Natural killer cell (primary cell): ENCODE measurements at places on chromosomes 12 and 14. TPM values are rescaled to one million over a fixed set of nuclear protein-coding genes. Genes with fewer than 3 reads are reported as not detected.

GRCh38 chr12:50747817-50748216, 16.1 kb upstream of the ATF1 start:
- H3K4me3 ChIP-seq = no peak overlapping the region
- no peaks in the 10 kb centered on the region for H3K27me3 ChIP-seq
- H3K27ac ChIP-seq = no peak overlapping the region

DNA sequence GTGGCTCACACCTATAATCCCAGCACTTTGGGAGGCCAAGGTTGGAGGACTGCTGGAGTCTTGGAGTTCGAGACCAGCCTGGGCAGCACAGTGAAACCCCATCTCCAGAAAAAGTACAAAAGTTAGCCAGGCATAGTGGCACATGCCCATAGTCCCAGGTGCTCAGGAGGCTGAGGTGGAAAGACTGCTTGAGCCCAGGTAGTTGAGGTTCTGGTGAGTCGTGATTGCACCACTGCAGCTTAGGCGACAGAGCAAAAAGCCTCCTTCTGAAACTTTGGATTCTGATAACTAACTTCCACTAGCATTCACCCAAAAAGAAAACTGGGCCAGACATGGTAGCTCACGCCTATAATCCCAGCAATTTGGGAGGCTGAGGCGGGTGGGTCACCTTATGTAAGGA, 6.6 kb downstream of the BTBD7 start:
- H3K27me3 ChIP-seq = no peaks in the 10 kb centered on the region
- peaks cover 2% of the 10 kb centered on the region for H3K36me3 ChIP-seq
- DNase-seq = no peak

DNA sequence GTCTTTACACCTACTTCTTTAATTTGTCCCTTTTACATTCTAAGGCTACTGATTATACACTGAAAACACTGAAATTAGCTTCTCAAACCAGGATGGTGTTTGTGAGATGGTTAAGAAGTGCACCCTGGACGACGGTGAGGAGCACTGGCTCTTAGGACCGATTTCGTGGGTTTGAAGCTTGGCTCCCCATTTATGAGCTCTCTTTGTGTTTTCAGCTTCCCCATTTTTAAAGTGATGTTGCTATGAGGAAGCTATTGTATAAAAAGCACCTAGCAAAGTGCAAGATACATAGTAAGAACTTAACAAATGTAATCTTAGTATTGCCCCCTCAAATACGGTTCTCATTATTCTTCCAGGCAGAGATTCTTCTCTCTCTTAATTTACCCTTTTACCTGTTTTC, 4.7 kb downstream of the NFYB start:
- peaks cover 28% of the 10 kb centered on the region for H3K36me3 ChIP-seq
- H3K27me3 ChIP-seq = no peaks in the 10 kb centered on the region
- no peak overlapping the region for H3K27ac ChIP-seq
- DNase-seq = no peak
- H3K4me3 ChIP-seq = no peak overlapping the region

GRCh38 chr12:54369597-54370131, 5.4 kb upstream of the GPR84 start:
- H3K4me3 ChIP-seq = no peak overlapping the region
- peaks cover 18% of the 10 kb centered on the region for H3K4me1 ChIP-seq
- DNase-seq = no peak
- no peak overlapping the region for H3K27ac ChIP-seq
- H3K36me3 ChIP-seq = no peaks in the 10 kb centered on the region

GRCh38 chr12:52056801-52057637, 5.8 kb downstream of the NR4A1 start:
- H3K4me3 ChIP-seq = no peak overlapping the region
- H3K36me3 ChIP-seq = no peaks in the 10 kb centered on the region
- peaks cover 9% of the 10 kb centered on the region for H3K4me1 ChIP-seq
- H3K27me3 ChIP-seq = no peaks in the 10 kb centered on the region
- DNase-seq = no peak
- no peak overlapping the region for H3K27ac ChIP-seq

DNA sequence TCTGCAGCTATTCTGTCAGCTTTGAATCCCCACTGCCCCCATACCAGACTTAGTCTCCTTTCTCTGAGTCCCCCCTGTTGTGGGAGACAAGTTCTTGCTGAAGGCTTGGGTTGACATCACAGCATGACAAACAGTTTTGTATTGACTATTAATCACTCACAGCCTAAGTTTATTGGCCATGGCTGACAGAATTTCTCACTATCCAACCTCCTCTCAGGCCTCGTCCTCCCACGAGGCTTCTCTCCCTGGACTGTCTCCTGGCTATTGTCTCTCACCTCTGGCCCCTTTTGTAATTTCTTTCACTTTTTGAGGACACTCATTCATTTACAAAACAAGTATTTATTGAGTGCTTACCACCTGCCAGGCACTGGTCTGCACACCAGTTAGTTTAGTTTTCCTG, 35.2 kb upstream of the DCD start:
- no peak overlapping the region for H3K27ac ChIP-seq
- H3K36me3 ChIP-seq = no peaks in the 10 kb centered on the region
- peaks cover 3% of the 10 kb centered on the region for H3K27me3 ChIP-seq
- DNase-seq = no peak
- H3K4me1 ChIP-seq = no peaks in the 10 kb centered on the region

GRCh38 chr12:92158796-92159439, 13.3 kb upstream of the BTG1 start:
- H3K27ac ChIP-seq = peak overlapping the region; percentile 75
- DNase-seq = no peak
- no peaks in the 10 kb centered on the region for H3K36me3 ChIP-seq
- peaks cover 12% of the 10 kb centered on the region for H3K4me1 ChIP-seq

GRCh38 chr12:49188201-49188915, 522 bp downstream of the TUBA1A start:
- H3K27ac ChIP-seq = peak overlapping the region; percentile 98
- no peaks in the 10 kb centered on the region for H3K27me3 ChIP-seq
- peak; percentile 72 for DNase-seq
- peak overlapping the region; percentile 91 for H3K4me3 ChIP-seq

- H3K4me1 ChIP-seq = no peaks in the 10 kb centered on the region
- no peaks in the 10 kb centered on the region for H3K36me3 ChIP-seq
- no peaks in the 10 kb centered on the region for H3K27me3 ChIP-seq
- H3K27ac ChIP-seq = no peak overlapping the region
Observed at GRCh38 chr12:28331130-28331529, 140.9 kb downstream of the CCDC91 start.

- no peak overlapping the region for H3K4me3 ChIP-seq
Observed at GRCh38 chr12:91307957-91308670, 125.5 kb upstream of the DCN start.

DNA sequence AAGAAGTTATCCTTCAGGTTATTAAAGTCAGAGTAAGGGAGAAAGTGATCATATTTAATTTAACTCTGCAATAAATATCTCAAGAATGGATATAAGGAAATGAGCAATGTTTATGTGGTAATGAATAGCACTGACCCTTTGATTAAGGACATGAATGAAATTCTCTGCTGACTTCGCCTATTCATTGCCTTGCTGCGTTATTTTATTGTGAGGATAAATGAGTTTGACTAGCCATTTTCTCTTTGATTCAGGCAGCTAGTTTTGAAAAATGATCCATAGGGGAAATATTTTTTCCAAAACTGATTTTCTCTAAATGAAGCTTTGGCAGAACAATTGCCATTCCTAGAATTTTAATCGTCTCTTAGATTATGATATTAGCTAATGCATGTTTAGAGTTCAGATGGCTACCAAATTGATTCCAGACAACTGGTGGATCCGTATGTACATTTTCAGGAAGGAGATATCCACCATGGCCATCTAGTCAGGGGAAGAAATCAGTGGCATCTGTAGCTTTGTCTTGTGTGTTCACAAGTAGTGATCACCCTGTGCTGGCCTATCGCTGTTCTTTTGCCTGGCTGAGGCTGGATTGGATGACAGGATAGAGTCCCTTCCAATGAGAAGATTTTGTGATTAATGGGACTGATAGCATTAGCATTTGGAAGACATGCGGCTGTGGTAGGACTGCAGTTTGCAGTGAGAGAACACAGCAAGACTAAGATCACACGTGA, 302.3 kb upstream of the RGS6 start:
- no peak overlapping the region for H3K27ac ChIP-seq
- no peaks in the 10 kb centered on the region for H3K27me3 ChIP-seq
- no peaks in the 10 kb centered on the region for H3K4me1 ChIP-seq
- peaks cover 7% of the 10 kb centered on the region for H3K36me3 ChIP-seq
- no peak overlapping the region for H3K4me3 ChIP-seq
- no peak for DNase-seq

DNA sequence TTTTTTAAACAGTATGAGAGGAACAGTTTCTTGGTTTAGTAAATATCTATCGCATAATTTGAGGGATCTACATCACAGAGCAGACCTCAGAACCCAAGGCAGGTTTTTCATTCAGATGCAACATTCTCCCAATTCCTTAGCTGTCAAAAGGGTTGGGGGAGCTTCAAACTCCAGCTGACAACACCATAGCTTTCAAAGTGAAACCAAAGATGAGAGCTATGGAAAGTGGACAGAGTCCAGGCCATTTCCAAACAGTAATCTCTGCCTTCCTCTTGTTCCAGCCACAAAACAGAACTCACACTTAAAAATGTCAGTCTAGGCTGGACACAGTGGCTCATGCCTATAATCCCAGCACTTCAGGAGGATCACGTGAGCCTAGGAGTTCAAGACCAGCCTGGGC, 87.8 kb downstream of the SPRING1 start:
- H3K36me3 ChIP-seq = no peaks in the 10 kb centered on the region
- H3K27me3 ChIP-seq = no peaks in the 10 kb centered on the region
- no peak for DNase-seq
- no peaks in the 10 kb centered on the region for H3K4me1 ChIP-seq

- peaks cover 14% of the 10 kb centered on the region for H3K4me1 ChIP-seq
- peak overlapping the region; percentile 84 for H3K27ac ChIP-seq
- no peak for DNase-seq
- H3K4me3 ChIP-seq = peak overlapping the region; percentile 48
Observed at GRCh38 chr12:31658471-31659086, 909 bp upstream of the ETFBKMT start.

DNA sequence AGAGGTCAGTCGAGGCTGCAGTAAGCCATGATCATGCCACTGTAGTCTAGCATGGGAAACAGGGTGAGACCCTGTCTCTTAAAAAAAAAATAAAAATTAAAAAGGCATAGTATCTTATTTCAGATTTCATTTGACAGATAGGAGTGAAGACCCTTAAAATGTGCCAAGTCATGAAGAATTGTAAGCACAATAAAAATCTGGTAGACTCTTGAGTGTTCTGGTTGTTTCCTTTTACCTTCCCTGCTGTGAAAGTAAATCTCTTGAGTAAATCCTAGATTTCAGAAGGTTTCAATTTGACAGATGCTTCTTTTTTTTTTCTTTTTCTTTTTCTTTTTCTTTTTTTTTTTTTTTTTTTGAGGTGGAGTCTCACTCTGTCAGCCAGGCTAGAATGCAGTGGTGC, 109.0 kb downstream of the ESR2 start:
- H3K27me3 ChIP-seq = no peaks in the 10 kb centered on the region
- no peaks in the 10 kb centered on the region for H3K4me1 ChIP-seq
- no peak overlapping the region for H3K27ac ChIP-seq
- H3K4me3 ChIP-seq = no peak overlapping the region
- no peak for DNase-seq

GRCh38 chr14:61872452-61872851, 110.2 kb downstream of the SNAPC1 start:
- DNase-seq = no peak
- no peak overlapping the region for H3K27ac ChIP-seq
- H3K4me1 ChIP-seq = no peaks in the 10 kb centered on the region
- peaks cover 9% of the 10 kb centered on the region for H3K27me3 ChIP-seq

DNA sequence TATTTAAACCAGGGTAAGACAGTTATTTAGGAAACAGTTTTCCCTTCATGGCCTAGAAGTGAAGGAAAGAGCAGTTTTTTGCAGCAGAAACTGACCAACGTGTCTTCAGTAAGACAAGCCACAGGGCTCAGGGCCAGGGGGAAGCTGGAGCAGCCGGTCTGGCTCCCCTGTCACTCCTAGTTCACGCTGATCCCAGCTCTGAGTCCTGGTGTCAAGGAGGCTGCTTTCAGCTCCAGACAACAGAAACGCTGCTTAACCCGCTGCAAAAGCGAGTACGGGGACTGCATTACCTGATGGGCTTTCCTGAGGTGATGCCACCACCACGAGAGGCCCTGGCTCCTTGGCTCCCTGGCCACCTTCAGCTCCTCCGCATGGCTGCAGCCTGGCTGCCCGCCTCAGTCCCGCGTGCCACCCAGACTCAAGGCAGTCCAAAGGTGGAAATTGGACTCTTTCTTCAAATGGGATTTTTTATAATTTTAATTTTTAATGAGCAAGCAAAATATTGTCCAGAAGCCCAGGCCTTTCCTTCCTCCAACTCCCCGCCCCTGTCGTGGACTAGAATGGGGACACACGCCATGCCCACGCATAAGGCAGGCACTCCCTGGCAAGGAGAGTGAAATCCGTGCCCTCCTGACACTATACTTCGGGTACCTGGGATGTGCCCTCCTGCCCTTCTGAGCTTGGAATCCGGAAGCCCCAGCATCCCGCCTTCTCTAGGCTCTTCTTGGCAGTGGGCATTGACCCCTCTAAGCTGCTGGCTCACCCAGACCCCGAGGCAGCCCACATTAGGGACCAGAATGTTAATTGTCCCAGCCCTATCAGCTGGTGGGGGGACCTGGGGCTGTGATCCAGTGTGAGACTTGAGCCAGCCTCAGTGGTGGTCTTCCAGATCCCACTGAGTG, 85.0 kb downstream of the PAPOLA start:
- H3K27ac ChIP-seq = no peak overlapping the region
- no peak overlapping the region for H3K4me3 ChIP-seq
- no peak for DNase-seq
- H3K4me1 ChIP-seq = peaks cover 3% of the 10 kb centered on the region

- DNase-seq = no peak
- H3K27ac ChIP-seq = no peak overlapping the region
- H3K4me1 ChIP-seq = no peaks in the 10 kb centered on the region
- H3K36me3 ChIP-seq = peaks cover 78% of the 10 kb centered on the region
- no peaks in the 10 kb centered on the region for H3K27me3 ChIP-seq
Observed at GRCh38 chr14:101980700-101981099, 16.3 kb downstream of the DYNC1H1 start.

- H3K4me1 ChIP-seq = no peaks in the 10 kb centered on the region
- H3K36me3 ChIP-seq = no peaks in the 10 kb centered on the region
- DNase-seq = peak; percentile 57
- H3K27ac ChIP-seq = no peak overlapping the region
- H3K27me3 ChIP-seq = no peaks in the 10 kb centered on the region
Observed at GRCh38 chr12:107670999-107671643, 14.5 kb upstream of the PWP1 start.

The LGR5 gene
- total RNA-seq = not detected

The RNASE3 gene
- not detected for total RNA-seq

The GPRC5D gene
- total RNA-seq = 5.5 TPM

The RNFT2 gene
- total RNA-seq = 5.3 TPM

The ANKRD33 gene
- total RNA-seq = not detected

The CLEC6A gene
- not detected for total RNA-seq

The ATP6V1D gene
- 61.9 TPM for total RNA-seq

The RAB21 gene
- total RNA-seq = 68.7 TPM

The NCOR2 gene
- total RNA-seq = 126 TPM
